HTR-8/SVneo (cell line): ENCODE measurements at places on chromosomes 6 and 20.
A peak's percentile ranks its signal among the peaks of the same experiment; 100 is the strongest.

- no peak for DNase-seq
These were observed 76.0 kb downstream of the CD83 start for GRCh38 chr6:14193524-14193923.

DNA sequence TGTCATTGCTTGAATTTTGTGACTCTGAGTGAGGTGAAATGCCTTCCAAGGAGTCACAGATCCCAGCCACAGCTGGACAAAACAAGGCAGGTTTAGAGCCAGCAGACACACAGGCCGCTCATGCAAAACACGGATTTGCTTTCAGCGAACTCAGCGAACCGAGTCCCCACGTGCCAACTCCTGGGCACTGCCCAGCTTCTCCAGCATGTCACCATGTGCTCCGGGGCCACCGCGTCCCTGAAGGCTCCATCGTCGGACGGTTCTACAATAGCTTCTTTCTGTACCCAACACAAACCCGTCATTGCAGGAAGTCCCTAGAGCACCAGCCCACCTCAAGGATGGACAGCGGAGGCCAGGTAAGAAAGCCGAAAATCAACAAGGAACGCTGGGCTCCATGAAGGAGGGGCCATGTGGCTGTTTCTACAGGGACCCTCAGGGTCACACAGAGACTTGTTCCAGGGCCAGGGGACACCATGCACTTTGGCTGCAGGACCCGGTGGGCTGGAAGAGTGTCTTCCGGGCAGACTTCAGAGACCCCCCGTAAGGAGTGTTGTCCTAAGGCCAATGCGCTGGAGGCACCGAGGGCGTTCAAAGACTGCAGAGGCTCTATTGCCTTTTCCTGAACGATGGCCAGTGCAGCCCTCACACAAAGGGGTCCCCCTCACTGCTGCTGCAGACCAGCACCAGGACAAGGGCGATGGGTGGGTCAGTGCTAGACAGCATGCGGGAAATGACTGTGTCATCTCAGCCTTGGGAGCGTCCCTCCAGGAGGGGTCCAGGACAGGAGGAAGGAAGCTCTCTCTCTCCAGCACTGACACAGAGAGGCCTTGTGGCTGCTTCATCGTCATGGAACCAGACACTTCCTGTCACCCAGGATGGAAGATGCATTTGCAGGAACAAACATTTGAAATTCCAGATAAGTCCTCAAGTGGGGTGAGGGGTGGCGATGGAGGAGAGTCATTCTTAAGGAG lies 19.8 kb downstream of the DACT2 start:
- DNase-seq = no peak

GRCh38 chr6:117076076-117076475 lies 189.3 kb upstream of the VGLL2 start:
- DNase-seq = no peak

GRCh38 chr6:124055395-124055794 lies 251.7 kb downstream of the NKAIN2 start:
- DNase-seq = no peak

- no peak for DNase-seq
These were observed 6.5 kb downstream of the MBOAT1 start for GRCh38 chr6:20205722-20206161.

- DNase-seq = no peak
These were observed 197.1 kb downstream of the TAF4 start for GRCh38 chr20:61868466-61869090.

- DNase-seq = no peak
These were observed 9.2 kb upstream of the ZBTB9 start for GRCh38 chr6:33445119-33445603.

- DNase-seq = no peak
These were observed 48.1 kb downstream of the PSMG4 start for GRCh38 chr6:3306848-3307247.

GRCh38 chr20:53805895-53806384 lies 212.3 kb upstream of the ZNF217 start:
- DNase-seq = peak; percentile 95

DNA sequence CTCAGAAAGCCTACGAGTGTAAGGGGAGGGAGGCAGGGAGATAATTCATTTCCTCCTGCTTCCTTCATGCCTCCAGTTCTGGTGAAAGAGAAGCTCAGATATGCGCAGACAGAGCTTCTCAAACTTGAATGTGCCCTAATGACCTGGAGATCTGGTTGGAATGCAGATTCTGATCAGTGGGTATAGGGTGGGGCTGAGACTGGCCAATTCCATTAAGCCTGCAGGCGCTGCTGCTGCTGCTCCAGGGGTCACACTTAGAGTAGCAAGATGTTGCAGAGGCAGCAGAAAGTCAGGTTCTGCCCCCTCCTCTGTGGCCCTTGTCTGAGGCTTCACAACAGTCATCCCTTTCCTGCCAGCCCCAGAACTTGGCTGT lies 161.0 kb downstream of the DHX35 start:
- DNase-seq = no peak

- no peak for DNase-seq
These were observed 36.1 kb downstream of the MDFI start for GRCh38 chr6:41674231-41675000.

DNA sequence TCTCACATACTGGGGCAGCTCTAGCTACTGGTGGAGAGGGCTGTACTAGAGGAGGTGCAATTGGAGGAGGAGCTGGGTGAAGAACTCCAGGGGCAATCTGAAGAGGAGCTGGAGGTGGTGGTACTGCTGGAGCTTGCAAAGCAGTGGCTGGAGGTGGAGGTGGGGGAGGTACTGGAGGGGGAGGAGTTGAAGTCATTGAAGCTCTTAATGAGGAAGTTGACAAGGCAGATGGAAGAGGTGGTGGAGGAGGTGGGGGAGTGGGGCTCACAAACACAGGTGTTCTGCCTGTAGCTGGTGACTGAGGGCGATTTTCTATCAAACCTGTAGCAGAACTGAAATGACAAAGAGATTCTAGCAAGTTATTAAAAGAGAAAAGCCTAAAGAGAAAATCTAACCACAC lies 77.6 kb downstream of the WASF1 start:
- DNase-seq = no peak

GRCh38 chr6:153038378-153039057 lies 36.0 kb upstream of the MTRF1L start:
- no peak for DNase-seq

GRCh38 chr20:6956056-6956455 lies 188.6 kb downstream of the BMP2 start:
- DNase-seq = no peak

- DNase-seq = no peak
These were observed 33.3 kb downstream of the CST9L start for GRCh38 chr20:23534801-23535593.

DNA sequence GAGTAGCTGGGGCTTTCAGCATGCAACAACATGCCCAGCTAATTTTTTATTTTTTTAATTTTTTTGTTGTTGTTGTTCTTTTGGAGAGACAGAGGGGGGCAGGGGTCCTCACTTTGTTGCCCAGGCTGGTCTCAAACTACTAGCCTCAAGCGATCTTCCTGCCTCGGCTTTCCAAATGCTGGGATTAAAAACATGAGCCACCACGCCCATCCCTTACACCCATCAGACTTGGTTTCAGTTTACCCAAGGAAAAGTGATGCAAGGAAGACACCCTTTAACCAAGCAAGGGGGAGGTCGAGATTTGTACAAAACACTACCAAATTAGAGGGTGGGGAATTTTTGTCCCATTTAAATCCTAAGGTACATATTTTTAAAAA lies 210.1 kb downstream of the ARHGAP18 start:
- no peak for DNase-seq

GRCh38 chr20:25321991-25322390 lies 68.6 kb downstream of the ABHD12 start:
- no peak for DNase-seq

DNA sequence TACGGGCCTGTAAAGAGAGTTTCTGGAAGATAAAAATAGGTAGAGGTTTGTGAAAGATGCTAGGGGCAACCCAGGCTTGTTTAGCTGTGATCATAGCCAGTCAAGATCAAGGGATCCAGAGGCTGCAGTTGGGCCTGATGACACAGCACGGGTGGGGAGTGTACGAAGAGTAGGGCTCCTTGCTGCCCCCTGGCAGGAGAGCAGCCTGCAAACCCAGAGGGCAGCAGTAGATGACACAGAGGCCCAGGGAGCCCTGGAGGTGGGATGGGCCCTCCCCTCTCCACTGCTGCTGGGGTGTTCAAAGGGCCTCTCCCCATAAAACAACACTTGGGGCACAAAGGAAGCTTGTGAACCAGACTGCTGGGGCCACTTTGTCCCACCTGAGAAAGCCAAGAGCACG lies 47.2 kb downstream of the VEGFA start:
- peak; percentile 72 for DNase-seq

DNA sequence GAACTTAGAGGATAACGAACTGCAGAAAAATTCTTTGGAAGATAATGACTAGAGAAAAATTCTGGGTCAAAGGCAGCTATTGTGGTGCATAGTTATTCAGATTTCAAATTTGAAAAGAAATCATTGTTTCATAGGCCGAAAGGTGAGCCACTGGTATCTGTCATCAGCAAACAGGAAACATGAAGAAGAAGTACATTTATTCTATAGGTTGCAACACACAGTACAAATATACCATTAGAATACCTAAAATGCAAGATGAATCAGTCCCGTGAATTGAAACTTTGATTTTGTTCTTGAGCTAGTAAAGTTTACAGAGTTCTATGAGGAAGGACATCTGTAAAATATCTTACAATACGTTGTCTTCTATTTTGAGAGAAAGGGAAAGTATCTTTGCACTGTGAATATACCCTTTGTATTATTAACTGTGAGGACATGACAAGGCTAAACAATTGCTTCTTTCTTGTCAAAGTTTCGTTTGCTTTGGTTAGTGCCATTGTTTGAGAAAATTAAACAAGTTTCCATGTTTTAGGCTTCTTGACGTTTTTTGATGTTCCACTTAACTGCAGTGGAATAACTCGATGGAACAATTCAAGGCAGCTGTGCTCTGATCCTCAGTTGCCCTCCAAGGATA lies 84.7 kb downstream of the HDGFL1 start:
- no peak for DNase-seq

DNA sequence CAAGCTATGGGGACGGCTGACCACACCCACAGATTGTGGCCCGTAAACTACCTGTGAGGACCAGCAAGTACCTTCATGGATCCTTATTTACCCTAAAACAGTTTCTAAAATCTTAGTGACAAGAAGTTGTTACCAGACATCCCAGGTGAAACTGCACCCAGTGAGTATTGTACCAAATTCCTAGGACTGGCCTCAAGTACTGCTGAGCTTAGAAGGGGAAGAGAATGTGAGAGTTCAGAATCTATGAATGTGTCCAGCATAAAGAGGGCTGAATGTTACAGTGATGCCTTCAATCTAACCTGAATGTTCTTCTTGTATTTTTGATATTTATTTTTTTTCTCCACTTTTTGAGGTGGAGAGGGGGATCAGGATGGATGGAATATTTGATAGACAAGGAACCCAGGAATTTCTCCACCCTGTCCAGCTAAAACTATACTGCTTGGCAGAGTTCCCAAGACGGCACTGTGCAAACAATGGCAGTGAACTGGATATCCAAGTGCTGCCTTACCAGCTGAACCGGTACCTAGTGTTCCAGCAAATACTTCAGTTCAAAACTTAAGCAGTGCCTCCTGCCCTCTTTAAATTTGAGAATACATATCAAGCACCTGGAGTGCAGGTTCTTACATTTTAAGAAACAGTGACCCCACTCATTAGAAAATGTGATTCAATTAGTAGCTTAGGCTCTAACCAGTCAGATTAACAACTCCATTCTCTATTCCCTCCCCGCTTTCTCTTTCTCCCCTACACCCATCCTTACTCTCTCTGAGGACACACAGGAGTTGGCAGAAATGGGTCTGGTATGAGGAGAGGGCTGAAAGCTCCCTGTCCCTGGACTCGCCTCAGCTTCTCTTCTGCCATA lies 427.3 kb upstream of the FLRT3 start:
- DNase-seq = no peak

- peak; percentile 40 for DNase-seq
These were observed 43.4 kb downstream of the QKI start for GRCh38 chr6:163457637-163458561.

GRCh38 chr6:105200133-105200730 lies 20.4 kb upstream of the POPDC3 start:
- no peak for DNase-seq

- DNase-seq = peak; percentile 90
These were observed 20.3 kb downstream of the TTPAL start for GRCh38 chr20:44495802-44496481.

GRCh38 chr20:40815156-40816038 lies 126.4 kb upstream of the MAFB start:
- DNase-seq = no peak

DNA sequence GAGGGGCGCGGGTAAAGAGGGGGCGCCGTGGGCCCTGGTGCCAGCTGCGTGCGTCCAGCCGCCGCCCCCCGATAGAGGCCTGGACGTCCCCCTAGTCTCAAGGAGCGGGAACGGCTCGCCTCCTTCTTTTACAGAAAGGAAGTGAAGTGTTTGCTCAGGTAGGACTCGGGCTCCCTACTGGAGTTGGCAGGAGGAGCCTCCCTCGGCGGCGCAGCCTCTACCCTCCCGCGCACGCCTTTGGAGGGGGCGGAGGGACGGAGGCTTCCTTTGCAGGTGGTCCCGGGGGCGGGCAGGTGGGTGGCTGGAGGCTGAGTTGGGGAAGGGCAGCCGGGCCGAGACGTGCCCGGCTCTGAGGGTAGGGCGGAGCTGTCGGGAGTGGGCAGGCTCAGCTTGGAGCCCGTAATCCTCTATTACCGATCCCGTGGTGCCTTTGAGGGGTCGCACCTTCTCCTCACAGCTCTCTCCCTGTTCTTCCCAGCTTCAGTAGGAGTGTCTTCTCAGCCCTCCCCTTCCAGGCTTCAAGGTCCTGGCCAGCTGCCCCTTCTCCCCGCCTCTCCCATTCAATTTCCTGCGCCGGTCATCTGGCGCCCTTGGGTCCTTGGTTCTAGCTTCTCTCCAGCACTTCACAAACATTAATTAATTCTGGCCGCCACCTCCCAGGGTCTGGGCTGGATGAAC lies 728 bp downstream of the ITPR3 start:
- no peak for DNase-seq

- no peak for DNase-seq
These were observed 94.5 kb downstream of the GRM4 start for GRCh38 chr6:34051331-34051919.

DNA sequence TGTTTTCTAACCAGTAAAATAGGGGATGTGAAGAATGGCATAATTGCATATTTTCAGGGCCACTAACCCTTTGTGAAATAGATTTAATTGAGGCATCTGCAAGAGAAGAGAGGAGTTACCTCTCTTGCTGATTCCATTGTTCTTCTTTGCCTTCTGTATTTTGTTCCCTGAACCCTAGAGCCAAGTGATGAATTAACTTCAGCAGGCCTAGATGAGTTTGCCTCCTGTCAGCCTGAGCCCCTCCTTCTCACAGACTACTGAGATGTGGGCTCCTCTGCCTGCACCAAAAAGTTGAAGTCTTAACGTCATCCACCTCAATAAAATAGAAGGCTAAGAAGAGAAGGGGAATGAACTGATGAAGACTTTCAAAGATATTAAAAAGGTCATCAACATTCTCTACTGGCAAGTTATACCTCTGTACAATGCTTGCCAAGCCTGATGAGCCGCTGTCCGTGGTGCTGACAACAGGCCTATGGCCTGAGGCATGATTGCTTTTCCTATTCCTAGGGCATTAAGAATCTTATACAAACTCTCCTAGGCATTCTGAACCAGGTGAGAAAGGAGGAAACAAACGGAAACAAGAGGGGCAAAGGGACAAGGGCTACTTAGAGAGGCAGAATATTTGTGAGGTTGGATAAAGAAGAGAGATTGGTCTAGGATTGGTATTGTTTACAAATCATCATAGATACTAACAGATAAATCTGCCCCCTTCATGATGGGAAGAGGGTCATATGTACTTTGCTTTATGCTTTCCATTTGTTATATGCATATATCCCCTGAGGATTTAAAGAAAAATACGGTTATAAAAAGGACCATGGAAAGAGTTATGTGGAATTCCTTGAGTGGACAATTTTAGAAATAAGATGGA lies 46.8 kb downstream of the CD24 start:
- peak; percentile 39 for DNase-seq
